GM03348 (cell line): ENCODE measurements at places on chromosomes 12 and 14.

DNA sequence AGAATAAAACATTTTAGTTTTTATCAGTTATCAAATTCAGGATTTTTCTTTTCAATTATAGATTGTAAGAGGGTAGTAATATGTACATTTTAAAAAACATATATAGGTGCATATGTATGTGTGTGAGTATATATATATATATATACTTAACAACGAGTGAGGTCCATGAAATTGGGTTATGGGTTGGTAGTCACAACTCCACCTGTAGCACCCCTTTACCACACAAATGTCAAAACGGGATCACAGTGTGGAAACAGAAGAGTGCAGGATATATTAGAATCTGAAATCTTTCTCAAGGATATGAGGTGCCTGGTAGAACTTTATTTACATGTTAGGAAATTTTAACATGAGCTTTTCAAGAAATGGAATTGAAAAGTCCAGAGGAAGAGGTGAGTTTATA, 31.3 kb downstream of the MIA2 start:
- peak; percentile 31 for DNase-seq

DNA sequence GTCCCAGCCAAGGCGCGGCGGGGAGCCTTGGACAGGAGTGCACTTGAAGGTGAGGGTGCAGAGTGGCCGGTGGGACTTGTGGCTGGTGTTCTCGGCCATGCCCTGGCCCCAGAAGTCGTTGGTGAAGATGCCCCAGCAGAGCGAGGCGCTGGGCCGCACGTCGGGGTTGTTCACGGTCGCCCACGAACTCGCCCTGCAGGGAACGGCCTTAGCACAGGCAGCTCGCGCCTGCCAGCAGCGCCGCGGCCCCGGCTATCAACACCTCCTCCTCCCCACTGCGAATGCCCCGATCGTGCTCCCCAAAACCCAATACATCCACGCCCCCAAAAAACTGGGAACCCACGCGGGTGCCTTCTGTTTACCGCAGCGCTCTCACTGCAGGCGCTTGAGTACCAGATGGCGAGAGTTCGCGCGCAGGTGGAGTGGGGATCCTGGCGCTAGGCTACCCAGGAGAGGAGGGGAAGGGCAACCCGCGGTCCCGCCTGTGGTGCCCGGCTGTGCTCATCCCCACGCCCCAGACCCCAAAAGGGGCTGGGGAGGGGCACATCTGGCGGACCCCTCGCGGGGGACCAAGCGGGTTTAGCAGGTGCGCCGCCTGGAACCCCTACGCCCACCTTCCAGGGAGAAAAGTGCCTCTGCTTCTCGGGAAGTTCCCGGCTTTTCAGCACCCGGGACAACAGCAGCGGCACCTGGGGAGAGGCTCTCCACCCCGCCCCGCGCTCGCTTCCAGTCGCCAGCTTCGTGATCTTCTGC, 386.3 kb upstream of the TMTC1 start:
- no peak for DNase-seq

DNA sequence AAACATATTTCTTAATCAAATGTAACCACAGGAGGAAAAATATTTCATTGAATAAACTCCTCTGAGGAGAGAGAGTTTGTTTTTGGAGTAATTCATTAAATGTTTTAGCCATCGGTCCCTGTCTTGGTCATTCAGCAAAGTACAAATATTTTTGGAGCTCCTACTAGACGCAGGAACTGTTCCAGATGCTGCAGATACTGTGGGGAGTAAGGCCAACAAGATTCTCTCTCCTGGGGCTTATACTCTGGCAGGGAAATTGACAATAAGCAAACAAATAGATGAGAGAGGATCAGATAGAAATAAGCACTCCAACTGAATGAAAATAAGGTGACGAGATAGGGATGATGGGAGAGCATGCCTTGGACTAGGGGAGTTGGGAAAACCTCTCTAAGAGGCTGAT, 264.1 kb downstream of the TTC8 start:
- no peak for DNase-seq

DNA sequence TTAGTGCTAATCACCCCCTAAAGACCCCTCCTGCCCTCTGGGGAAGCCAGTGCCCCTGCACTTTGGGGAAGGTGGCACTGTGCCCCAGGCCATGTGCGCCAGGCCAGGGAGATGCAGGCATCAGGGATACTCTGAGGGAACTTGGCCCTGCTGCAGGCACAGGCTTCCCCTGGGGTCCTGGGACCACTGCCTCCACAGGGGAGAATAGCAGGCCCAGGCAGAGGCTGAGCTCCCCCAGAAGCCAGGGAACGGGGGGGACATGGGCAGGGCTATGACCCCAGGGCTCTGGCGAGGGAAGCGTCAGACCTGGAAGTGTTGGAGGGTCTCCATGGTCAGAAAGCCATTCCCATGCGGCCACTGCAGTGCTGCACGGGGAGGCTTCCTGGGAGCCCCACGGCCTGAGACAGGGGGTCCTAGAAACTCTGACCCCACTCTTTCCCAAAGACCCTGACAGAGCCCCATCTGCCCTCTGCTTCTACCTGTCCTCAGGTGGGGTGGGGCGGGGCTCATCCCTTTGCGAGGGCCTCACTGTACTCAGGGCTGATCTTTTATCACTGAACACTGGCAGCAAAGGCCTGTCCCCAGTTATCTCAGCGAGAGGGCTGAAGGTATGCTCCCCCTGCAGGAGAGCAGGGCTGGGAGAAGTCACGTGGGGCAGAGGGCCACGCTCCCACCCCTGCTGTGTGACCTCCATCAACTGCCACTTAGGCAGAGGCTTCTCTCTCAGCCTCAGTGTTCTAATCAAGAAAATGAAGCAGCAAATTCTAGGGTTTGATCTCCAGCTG, 160.0 kb downstream of the CALM1 start:
- no peak for DNase-seq

GRCh38 chr14:72563676-72564075, 330.2 kb downstream of the DPF3 start:
- no peak for DNase-seq

DNA sequence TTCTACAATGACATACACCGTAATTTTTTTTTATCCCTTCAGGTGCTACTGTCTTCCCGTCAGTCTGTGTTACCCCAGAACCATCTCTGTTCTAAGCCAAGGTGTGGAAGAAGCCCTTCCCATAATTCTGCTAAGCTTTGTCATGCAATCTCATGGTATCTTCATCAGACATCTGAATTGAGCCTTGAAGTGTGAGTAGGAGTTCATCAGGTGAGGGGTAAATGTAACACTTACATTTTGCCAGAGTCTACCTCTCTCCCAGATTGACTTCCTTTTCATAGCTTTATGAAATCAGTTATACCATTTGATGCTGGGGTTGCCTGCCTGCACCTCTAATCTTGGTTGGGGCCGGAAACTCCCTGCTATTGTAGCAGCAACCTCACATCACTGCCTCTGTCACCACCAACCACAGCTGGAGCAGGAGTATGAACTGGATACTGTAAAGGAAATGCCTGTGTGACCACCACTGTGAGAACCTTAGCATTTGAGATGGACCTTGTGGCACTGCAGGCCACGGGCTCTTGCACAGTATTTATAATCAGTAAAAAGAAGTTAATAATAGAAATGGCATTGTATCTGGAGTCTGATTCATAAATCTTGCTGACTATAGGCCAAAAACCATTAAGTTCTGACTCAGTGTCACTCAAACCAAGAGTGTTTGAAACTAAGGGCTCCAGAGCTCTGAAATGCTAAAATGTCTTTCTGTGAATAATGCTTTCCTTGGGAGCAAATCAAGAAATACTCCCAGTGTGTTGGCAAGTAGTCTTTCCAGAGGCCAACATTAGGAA, 58.7 kb upstream of the STK38L start:
- DNase-seq: peak; percentile 35

- DNase-seq: no peak
These were observed 277.9 kb upstream of the FOXG1 start for GRCh38 chr14:28488684-28489083.

DNA sequence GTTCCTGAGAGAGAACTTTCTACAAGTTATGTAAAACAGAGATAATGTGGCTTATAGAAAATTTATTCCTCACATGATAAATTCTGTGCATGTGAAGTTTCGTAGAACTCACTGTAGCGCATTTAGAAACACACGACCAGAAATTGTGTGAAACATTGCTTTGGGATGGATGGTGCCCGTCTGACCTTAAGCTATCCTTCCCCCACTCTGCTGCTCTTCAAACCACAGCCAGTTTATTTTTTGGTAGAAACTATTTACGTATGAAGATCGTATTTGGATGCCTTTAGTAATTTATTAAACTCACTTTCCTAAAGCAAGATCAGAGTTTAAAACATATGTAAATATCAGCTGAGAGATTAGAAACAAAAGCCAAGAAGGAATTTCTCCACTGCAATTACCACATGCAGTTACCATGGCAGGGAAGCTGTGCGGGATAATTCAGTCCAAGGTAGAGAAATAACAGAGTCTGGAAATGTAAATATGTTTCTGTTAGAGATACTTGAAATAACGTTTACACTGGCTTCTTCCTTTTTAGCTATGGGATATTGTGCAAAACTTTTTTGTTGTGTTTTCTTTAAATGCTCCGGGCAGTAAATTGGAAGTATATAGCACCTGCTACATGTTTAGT, 382.7 kb downstream of the RGS6 start:
- DNase-seq: no peak

DNA sequence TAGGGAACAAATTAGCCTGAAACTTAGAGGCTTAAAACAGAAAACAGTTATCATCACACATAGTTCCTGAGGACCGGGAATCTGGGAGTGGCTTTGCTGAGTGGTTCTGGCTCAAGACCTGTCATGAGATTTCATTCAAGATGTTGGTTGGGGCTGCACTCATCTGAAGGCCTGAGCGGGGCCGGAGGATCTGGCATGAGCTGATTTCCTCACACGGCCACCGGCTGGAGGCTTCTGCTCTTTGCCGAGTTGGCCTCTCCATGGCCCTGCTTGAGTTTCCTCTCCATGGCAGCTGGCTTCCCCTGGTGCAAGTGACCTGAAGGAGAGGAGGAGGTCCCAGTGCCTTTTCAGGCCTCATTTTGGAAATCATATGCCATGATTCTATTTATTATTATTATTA, 128.1 kb downstream of the PAPOLA start:
- no peak for DNase-seq

GRCh38 chr12:25459541-25459951, 93.5 kb downstream of the LMNTD1 start:
- DNase-seq: no peak

DNA sequence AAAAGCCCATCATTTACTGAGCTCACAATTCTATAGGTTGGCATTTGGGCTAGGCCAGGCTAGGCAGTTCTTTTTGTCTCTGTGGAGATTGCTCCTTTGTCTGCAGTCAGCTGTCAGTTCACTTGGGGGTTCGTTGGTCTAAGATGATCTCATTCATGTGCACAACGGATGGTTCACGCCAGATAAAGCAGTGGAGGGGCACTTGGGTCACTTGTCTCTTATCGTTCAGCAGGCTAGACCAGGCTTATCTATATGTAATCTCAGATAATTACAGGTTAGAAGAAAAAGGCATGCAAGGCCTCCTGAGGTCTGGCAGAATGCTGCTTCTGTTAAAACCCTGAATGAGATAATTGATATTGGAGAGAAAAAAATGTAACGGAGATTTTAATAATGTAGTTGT, 119.0 kb upstream of the ATP2B1 start:
- DNase-seq: no peak
